Activated CD8-positive, alpha-beta T cell treated with anti-CD3 and anti-CD28 coated beads, Interleukin-2, amount 10 ng/mL, durations not matched to agents 7 days and 5 days (primary cell): ENCODE measurements at places on chromosomes 12 and 14.

DNA sequence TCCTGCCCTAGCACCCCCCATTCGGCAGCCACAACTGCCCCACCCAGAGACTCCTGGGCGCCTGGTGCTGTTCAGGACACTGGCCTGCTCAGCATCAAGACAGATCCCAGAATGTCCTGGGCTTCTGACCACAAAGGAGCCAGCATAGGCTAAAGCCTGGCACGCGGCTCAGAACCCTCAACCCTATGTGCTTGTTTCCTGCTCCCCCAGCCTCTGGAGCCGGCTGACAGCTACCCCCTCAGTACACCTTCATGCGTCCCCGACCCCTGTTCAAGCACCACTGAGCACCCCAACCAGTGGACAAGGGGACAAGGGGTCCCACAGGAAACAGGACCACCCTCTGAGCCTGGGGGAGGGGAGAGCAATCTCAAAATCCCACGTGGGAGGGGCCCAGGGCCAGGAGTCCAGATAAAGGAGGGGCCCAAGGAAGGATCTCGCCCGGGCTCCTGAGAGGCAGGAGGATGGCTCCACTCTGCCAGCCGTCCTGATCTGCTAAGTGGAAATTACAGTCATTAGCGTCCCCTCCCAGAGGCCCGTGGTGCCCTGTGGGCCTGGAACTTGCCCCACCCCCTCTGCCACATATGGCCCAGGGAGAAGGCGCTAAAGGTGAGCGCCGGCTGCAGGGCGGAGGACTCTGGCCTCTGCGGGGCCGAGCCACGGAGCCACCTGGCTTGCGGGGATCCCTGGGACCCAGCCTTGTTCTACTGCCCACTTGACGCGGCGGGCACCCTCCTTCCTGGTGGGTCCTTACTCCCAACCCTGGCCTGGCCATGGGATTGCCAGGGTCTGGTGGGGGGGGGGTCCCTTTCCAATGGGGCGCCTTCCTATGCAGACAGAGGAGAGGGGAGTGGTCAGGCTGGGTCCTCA lies 27.2 kb upstream of the GPR132 start:
- DNase-seq: no peak

DNA sequence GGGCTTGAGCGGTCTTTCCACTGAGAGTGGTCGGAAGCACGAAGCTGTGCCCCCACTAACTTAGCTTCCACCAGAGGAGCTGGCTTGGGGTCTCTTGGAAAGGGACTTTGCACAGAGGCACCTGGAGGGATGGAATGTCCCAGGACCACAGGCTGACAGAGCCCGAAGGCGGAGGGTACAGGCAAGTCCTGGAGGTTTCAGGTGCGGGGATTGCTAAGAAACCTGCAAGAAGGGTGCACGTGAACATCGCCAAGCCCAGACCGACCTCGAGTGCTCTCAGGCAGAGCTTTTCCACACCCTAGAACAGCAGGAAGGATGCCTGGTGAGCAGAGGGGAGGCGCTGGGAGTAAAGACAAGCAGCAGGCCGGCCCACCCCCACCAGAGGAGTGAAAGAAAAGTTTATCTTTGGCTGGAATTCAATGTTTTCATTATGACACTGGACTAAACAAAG lies 61.6 kb downstream of the SERPINA3 start:
- peak; percentile 11 for DNase-seq

DNA sequence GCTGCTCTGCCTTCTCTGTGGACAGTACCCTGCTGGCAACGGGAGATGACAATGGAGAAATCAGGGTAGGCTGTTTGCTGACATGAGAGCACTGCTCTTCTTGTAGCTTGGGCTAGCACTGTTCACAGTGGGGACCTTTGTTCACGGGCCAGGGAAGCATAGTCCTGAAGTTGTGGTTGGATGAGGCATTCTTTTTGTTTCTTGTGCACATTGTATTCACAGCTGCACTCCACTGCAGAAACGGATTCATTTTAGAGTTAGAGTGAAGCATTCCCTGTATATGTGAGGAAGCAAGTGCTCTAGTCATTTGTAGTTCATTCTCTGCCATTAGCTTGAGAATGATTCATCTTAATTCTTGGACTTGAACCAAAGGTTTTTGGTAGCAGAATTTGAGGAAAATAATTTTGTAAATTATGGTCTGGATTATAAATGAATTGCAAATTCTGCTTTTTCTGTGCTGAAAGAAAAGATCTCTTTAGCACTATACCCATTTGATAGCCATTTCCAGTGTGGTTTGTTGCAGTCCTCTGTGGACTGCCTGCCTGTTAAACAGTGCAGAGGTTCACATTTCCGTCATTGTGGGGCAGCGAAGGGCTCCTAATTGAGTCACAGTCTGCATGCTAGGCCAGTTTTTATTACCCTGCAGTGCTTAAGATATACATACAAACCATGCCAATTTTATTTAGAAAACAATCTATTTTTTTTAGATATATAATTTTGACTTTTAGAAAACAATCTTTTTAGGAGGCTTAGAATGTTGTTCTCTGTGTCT lies 80.6 kb downstream of the APAF1 start:
- DNase-seq: peak; percentile 67

DNA sequence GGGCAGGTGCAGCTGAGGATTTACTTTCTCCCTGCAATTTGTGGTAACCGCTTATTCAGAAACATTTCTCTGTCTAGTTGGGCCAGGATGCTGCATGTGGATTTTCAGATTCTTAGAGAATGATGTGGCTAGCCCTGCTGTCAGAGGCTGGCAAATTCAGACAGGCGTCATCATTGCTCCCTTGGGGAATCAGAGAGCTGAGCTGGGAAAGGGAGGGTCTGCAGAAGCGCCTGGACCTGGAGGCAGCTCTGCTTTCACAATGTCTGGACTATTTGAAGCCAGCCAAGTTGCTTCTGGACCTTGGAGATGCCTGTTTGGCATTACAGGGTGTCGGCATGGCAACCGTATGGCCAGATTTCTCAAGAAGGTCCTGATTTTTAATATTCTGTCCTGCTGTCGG lies 3.4 kb downstream of the GALNT16 start:
- DNase-seq: no peak

- DNase-seq: no peak
These were observed 148.7 kb downstream of the ETV6 start for GRCh38 chr12:11798006-11798708.

- peak; percentile 77 for DNase-seq
These were observed 5.9 kb downstream of the GPR84 start for GRCh38 chr12:54358191-54358944.

DNA sequence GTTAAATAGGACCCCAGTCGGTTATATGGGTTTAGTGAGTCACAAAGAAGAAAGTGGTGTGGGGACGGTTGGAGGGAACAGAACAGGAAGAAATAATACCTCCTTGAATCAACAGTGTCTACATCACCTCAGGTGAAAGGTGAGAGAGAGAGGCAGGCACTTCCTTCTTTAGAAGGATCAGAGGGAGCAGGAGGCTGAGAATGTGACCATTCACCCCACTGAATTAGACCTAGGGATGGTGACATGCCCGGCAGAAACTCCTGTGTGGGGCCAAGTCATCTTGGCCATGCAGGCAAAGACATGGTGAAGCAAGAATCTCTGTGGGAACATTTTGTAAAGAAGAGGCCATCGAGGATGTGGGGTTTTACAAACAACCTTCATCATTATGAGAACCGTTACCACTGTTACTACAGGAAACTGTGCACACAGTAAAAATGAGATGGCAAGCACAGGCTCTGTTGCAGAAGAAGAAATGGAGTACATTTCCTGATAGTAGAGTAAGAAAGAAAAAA lies 1196.9 kb downstream of the VRK1 start:
- DNase-seq: peak; percentile 42

GRCh38 chr14:87508333-87508732 lies 484.6 kb downstream of the GALC start:
- DNase-seq: no peak

DNA sequence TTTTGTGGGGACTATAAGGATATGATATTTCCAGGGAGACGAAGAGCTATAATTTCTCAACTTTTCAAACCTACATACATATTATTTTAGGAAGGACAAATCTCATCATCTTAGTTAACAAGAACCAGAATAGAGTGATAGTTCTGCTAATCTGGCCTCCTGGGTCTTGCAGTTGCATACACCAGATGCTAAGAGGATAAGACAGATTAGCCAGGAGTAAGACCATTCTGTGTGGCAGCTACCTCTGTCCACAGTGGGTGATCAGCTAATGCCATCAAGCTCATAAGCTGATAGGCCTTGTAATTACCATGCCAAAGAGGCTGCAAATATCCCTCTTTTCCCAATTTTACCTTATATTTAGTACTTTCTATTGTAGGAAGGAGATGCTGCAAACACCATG lies 776.8 kb downstream of the NRXN3 start:
- DNase-seq: no peak

DNA sequence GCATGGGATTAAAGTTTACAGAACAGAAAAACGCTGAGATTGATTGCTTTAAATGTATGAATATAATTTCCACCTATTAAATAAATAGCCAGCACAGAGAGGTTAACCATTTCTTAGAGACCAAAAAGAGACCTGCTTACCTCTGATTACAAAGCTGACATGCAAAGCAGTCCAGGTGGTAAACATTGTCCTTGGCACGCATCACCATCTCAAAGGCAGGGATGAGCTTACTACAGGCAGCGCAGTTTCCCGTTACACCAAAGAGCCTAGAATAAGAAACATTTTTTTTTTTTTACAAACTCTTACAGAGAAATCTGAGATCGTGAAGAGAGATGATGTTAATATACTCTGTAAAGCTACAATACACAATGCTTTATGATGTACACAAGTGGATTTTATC lies 45.7 kb downstream of the LMO3 start:
- no peak for DNase-seq

GRCh38 chr14:78425330-78425729 lies 255.2 kb downstream of the NRXN3 start:
- no peak for DNase-seq

GRCh38 chr12:78470354-78471195 lies 394.0 kb upstream of the SYT1 start:
- no peak for DNase-seq

DNA sequence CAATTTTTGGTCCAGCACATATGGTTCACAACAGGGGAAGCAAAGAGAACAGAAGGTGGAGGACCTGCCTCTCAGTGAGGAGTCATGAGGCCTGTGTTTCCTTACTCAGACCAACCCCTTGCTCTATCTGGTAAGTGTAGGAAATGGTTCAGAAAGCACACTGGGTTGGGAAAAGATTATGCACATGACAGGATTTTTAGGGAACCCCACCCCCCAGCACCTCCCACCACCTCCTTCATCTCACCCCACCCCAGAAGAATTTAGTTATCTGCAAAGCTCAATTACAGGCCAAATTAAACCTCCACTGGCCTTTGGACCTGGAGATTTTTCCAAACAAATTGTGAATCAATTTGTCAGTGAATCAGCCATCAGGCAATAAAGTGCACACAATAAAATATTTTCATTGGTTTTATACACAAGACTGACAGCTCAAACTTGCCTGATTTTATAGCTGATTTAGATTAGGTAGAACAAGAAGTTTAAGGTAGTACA lies 132.8 kb downstream of the DACT1 start:
- no peak for DNase-seq

DNA sequence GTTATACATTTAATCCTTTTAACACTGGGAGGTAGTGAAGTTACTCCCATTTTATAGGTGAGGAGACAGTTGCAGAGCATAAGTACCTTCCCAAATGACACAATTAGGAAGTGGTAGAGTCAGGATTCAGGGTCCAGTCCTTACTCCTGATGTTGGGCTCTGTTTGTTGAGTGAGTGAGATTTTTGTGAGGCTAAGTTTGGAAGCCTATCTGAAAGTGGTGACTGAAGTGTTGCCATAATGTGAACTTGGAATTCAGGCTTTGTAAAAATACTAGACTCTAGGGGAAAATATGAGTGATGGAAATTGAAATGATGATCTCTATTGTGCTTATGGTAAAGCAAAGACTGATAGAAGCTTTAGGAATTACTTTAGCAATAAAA lies 2.2 kb downstream of the NUDT4 start:
- no peak for DNase-seq

DNA sequence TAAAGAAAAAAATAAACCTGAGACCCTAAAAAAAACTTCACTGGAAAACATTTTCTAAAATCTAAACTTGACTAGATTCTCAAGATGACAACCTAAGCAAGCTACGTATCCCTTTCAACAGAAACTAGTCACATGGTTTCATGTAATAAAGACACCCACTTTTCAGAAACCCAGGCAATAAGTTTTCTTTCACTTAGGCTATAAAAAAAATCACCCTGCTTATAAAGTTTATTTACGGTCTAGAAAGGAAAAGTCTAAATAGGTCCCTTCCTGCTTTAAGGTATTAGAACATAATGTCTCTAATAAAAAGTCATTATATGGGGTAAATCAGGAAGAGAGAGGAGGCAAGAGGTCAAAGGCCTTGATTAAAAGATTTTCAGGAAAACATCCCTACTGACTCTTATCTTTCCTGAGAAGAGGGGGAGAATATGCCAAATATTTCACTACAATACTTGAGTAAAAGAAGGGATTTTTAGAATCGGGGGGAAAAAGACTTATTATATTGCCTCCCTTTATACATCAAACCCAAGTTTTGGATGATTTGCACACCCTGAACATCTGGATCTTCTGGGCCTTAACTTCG lies 9.5 kb downstream of the CLIP1 start:
- DNase-seq: no peak

GRCh38 chr12:50925920-50926319 lies 26.4 kb upstream of the HIGD1C start:
- DNase-seq: no peak

DNA sequence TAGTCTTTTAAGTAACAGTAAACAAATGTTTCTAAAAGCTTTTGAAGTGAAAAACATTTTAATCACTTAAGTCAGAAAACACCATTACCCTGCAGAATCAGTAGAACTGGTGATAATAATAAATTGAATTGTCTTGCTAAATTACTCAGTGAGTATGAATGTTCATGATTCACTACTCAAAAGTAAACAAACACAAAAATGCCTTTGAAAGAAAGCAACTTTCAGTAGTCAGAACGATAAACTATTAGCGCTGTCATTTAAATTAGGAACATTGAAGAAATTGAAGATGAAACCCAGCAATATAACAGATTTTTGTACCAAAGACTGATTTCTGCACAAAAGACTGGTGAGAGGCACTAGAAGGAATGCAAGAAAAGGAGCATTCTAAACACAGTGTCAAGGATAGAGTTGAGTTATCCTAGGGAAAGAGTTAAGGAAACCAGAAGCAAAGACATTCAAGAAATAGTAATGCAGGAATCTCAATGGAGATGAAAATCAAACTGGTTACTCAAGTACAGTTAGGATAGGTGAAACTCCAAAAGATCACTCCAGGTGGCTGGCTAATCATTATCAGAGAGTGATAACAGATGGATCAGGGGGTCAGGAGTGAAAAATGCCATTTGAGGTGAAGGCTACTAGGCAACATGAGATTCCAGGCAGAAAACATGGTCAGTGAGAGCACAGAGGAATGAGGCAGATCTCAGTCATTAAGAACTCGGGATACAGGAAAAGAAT lies 77.4 kb upstream of the ALG10 start:
- no peak for DNase-seq
